IMR-90 (cell line): ENCODE measurements at places on chromosomes 3 and 15. TPM values are rescaled to one million over a fixed set of nuclear protein-coding genes. Genes with fewer than 3 reads are reported as not detected.

DNA sequence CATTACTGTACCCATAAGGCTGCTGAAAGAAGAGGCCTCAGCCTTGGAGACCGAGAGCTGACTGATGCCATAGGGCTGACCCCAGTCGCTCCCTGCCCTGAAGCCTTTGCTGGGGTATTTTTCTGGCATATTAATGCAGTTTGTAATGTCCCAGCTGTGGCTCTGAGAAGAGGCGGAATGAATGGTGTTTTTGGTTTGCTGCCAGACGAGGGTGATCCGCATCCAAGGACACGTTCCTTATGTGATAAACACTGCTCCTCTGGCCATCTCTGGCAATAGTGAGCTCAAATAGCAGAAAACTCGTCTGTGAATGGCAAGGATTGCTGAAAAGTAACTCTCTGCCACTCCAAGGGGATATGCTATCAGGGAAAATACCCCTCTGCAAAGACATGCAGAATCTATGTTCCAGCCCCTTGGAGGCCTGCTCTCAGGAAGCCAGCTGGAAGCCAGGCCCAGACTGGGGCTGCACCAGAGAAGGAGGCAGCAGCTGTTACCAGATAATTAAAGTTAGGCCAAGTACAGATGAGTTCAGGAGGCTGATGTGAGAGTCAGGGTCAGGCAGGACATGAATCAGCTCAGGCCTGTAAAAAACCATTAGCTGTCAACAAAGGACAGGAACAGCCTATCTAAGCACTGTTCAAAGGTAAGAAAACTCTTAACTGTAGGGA is 28.9 kb upstream of the KLHL6 start:
- peak; percentile 53 for DNase-seq

DNA sequence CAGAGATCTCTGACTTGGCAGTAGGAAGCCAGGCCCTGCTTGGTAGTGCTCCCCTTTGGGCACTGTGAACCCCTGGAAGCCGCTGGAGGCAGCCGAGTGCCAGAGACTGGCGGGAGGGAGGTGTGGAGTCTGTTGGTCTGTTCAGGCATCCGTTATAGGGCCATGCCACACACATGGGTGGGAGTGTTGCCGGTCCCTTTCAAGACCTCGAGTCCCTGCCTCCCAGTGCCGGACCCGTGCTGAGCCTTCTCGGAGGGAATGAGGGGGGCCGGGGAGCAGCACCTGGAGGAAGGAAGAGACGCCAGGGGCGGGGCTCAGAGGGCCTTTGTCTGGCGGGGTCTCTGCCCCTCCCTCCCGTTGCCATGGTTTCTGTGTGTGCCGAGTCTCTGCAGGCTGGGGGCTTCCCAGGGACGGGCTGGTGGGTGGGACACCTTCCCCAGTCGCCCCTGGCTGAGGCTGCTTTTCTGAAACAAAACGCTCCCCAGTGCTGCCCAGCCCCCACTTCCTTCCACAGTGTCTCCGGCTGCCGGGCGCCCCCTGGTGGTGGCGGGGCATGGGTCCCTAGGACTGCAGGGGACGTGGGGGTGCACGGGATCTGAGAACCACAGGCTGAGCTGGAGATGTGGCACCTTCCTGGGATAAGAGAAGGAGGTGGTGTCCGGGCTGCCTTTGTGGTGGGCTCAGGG is 10.0 kb downstream of the GNAI2 start:
- peak; percentile 78 for DNase-seq

APBA2 gene
- polyA plus RNA-seq = 21.7 and 26.5 TPM in 2 replicates

ACKR2 gene
- polyA plus RNA-seq = 0.07 and 0.10 TPM in 2 replicates

DNA sequence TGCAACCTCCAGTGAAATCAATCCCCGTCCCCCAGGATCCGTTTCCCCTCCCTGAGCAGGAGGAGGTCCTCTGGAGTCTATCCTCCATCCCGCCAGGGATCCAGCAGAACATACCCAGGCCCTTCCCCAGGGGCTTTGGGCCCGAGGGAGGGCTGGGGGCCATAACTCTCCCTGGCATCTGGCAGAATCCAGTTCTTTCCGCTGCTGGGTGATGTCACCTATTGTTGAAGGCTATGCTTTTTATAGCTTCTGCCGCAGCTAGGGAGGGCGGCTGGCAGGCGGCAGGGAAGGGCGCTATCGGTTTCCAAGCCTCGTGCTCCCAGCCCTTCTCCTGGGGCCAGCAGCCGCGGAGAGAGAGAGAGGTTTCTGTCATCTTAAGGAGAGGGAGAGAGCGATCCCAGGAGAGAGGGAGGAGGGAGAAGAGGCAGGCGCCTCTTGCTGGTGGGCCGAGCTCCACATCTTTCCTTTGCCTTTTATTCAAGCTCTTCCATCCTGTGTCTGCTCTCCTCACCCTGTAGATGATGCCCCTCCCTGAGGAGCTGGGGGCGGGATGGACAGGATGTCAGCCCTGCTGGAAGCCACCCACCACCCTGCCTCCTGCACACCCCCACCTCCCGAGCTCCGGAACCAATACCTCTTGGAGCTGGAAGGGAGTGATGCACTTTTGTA is 120.1 kb downstream of the ANP32A start:
- DNase-seq = peak; percentile 59

GRCh38 chr3:57980416-57980815 is 27.8 kb upstream of the FLNB start:
- no peak for DNase-seq

DNA sequence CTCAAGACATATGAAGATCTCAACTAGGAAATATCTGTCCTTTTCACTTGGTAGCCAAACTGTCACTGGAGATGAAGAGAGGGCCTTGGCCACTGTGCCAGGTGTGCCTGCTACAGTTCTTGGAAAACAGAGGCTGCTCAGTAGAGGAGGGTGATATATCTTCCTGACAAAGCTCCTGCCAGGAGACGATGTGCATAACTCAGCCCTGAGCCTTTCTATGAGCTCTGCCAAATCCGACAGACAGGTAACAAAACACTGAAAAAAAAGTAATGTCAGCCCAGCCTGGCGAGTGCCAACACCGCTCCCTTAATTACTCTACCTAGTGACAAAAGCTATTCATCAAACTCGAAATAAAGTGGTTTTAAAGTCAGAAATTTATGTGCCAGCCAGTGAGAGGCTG is 123.2 kb downstream of the MFSD1 start:
- DNase-seq = no peak

GRCh38 chr3:114212646-114213045 is 24.7 kb downstream of the ZNF80 start:
- DNase-seq = no peak

MNS1 gene
- 0.62 and 0.84 TPM in 2 replicates for polyA plus RNA-seq

MOBP gene
- polyA plus RNA-seq = not detected in 2 replicates

DNA sequence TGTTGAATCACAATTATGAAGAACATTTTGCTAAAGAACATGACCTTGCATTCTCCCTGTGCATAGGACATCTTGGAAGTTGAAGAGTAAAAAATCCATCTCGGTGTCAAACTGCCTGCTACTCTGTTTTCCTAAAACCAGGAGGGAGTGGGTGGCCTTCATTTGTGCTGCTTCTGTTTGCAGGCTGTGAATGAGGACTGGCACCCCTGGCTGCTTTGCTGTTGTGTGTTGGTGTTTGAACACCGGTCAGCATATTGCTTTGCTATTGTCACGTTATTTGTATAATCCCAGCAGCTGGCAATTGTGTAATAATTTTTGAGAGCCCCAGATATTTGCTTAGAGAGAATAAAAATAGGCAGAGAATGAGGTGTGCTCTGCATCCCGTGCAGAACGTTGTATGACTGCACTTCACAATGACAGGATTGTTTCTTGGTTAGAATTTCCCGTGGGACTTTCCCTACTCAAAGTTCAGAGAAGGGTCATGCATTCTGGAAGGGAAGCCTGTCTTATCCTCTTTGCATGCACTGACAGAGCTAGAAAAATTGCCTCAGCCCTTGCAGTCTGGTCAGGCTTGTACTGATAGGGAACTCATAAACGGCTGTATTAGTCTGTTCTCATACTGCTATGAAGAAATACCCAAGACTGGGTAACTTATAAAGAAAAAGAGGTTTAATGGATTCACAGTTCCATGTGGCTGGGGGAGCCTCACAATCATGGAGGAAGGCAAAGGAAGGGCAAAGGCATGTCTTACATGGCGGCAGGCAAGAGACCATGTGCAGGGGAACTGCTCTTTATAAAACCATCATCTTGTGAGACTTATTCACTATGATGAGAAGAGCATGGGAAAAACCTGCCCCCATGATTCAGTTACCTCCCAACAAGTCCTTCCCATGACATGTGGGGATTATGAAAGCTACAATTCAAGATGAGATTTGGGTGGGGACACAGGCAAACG is 16.3 kb downstream of the SV2B start:
- DNase-seq = no peak

GXYLT2 gene
- 4.8 and 5.7 TPM in 2 replicates for polyA plus RNA-seq
